ENCODE measurements at places on chromosomes 2 and 18. TPM values are rescaled to one million over a fixed set of nuclear protein-coding genes. Genes with fewer than 3 reads are reported as not detected.

DNA sequence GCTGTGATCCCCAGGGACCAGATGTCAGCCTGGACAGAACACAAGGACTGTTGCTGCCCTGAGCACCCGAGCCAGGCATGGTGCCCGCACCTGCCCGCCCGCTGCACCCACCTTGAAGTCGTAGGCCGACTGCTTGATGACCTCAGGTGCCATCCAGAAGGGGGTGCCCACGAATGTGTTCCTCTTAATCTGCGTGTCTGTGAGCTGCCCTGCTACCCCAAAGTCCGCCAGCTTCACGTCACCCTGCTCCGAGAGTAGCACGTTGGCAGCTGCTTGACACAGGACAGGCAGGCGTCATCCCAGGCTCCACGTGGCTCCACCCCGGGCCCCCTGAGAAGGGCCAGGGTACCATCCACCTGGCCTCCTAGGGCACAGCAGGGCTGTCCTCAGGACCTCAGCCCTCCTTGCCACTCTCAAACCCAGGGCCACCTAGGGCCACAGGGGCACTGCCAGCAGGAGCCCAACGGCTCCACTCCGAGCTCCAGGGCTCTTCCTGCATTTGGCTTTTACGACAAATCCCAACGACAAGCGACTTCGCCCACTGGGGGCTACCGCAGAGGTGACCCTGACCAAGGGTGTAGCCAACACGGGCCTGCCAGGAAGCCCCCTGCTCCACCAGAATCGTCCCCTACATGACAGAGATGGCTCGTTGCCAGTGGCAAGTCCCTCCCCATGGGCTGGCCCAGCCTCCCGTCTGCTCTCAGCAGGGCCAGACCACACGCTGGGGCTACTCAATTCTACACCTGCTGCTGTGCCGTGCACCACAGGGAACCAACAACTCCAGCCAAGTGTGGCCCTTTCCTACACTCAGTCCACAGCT lies 9.0 kb downstream of the STK25 start:
- H3K27me3 ChIP-seq, result no peaks in the 10 kb centered on the region
- no peak overlapping the region for H3K27ac ChIP-seq
- H3K4me3 ChIP-seq, result no peak overlapping the region
- DNase-seq, result no peak
- no peaks in the 10 kb centered on the region for H3K4me1 ChIP-seq
- peaks cover 7% of the 10 kb centered on the region for H3K36me3 ChIP-seq

GRCh38 chr18:33673689-33674088 lies 95.7 kb downstream of the ASXL3 start:
- H3K27me3 ChIP-seq, result no peaks in the 10 kb centered on the region
- H3K4me1 ChIP-seq, result no peaks in the 10 kb centered on the region
- H3K36me3 ChIP-seq, result no peaks in the 10 kb centered on the region
- no peak overlapping the region for H3K4me3 ChIP-seq

GRCh38 chr2:26578581-26578980 lies 62.6 kb downstream of the CIB4 start:
- no peak overlapping the region for H3K27ac ChIP-seq
- H3K4me1 ChIP-seq, result no peaks in the 10 kb centered on the region
- H3K36me3 ChIP-seq, result no peaks in the 10 kb centered on the region
- no peak for DNase-seq
- H3K27me3 ChIP-seq, result peaks cover 2% of the 10 kb centered on the region
- H3K4me3 ChIP-seq, result no peak overlapping the region

- H3K4me1 ChIP-seq, result no peaks in the 10 kb centered on the region
- DNase-seq, result no peak
- H3K27me3 ChIP-seq, result peaks cover 23% of the 10 kb centered on the region
- no peak overlapping the region for H3K4me3 ChIP-seq
- H3K27ac ChIP-seq, result no peak overlapping the region
- H3K36me3 ChIP-seq, result no peaks in the 10 kb centered on the region
Observed at GRCh38 chr2:36611316-36611990, 13.5 kb upstream of the FEZ2 start.

DNA sequence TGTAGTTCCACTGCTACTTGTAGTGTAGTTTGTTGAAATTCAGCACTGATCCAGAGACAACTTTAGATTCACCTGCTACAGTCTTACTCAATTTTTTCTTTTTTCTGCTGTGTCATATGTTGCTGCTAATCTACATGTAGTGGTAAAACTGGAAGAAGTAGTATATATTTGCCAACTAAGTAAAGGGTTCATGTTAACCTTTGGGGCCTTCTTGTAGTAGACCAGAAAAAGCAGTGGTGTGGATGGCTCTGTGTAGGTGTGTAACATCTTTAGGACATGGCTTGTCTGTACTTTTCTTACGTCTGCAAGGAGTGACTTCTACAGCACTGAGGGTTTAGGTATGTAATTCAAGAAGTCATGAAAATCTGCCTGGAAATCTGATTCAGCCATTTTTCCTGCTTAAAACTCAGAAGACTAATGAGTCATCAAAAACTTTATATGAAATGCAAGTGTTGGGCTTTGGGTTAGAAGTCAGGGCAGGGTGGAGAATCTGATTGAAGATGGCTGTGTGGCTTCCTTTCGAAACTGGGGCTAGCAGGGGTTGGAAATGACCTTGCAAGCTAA lies 8.4 kb downstream of the PTPRM start:
- no peak for DNase-seq
- H3K4me1 ChIP-seq, result no peaks in the 10 kb centered on the region
- peaks cover 2% of the 10 kb centered on the region for H3K27me3 ChIP-seq
- H3K27ac ChIP-seq, result no peak overlapping the region

GRCh38 chr2:238380336-238380735 lies 46.4 kb upstream of the ASB1 start:
- peaks cover 10% of the 10 kb centered on the region for H3K36me3 ChIP-seq
- H3K27ac ChIP-seq, result no peak overlapping the region
- DNase-seq, result no peak
- H3K4me1 ChIP-seq, result peaks cover 64% of the 10 kb centered on the region
- H3K27me3 ChIP-seq, result peaks cover 3% of the 10 kb centered on the region

DNA sequence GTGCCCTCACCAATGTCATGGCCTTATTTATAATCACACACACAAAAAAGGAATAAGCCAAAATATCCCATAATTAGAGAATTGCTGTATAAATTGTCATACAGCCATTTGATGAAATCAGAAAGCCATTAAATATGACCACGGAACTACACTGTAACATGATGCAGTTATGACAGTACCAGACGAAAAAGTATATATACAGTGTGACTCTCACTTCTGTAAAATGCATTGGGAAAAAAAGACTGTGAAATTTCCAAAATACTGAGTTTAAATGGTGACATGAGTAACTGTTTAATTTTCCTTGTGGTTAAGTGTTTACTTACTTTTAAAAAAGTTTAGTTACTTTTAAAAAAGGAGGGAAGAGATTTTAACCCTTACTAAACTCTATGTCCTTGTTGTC lies 25.4 kb downstream of the UXS1 start:
- DNase-seq, result no peak
- H3K4me3 ChIP-seq, result no peak overlapping the region
- no peaks in the 10 kb centered on the region for H3K27me3 ChIP-seq
- H3K4me1 ChIP-seq, result peaks cover 67% of the 10 kb centered on the region

- DNase-seq, result no peak
- H3K27me3 ChIP-seq, result peaks cover 24% of the 10 kb centered on the region
- H3K36me3 ChIP-seq, result no peaks in the 10 kb centered on the region
- H3K4me1 ChIP-seq, result no peaks in the 10 kb centered on the region
Observed at GRCh38 chr2:64352292-64352691, 101.7 kb upstream of the LGALSL start.

- no peak overlapping the region for H3K27ac ChIP-seq
- no peaks in the 10 kb centered on the region for H3K27me3 ChIP-seq
- no peak for DNase-seq
- no peaks in the 10 kb centered on the region for H3K4me1 ChIP-seq
- H3K36me3 ChIP-seq, result no peaks in the 10 kb centered on the region
Observed at GRCh38 chr18:70535041-70535440, 246.2 kb downstream of the SOCS6 start.

The VSNL1 gene
- total RNA-seq, result not detected

The NDUFAF7 gene
- 20.0 TPM for total RNA-seq

The SERPINB7 gene
- total RNA-seq, result not detected

The INHA gene
- not detected for total RNA-seq

The CXCR2 gene
- 0.50 TPM for total RNA-seq

The RBM44 gene
- 0.37 TPM for total RNA-seq

The VWC2L gene
- not detected for total RNA-seq
